ENCODE measurements at places on chromosomes 12 and 14.

GRCh38 chr12:118330421-118331018 lies 42.2 kb downstream of the TAOK3 start:
- H3K27ac ChIP-seq, result no peak overlapping the region
- no peaks in the 10 kb centered on the region for H3K4me1 ChIP-seq
- H3K27me3 ChIP-seq, result no peaks in the 10 kb centered on the region

GRCh38 chr14:22303589-22304195 lies 285.3 kb downstream of the DAD1 start:
- H3K27me3 ChIP-seq, result no peaks in the 10 kb centered on the region
- no peaks in the 10 kb centered on the region for H3K4me1 ChIP-seq
- H3K36me3 ChIP-seq, result no peaks in the 10 kb centered on the region
- no peak overlapping the region for H3K4me3 ChIP-seq
- DNase-seq, result no peak
- H3K27ac ChIP-seq, result no peak overlapping the region

- H3K27me3 ChIP-seq, result no peaks in the 10 kb centered on the region
- no peaks in the 10 kb centered on the region for H3K4me1 ChIP-seq
- H3K4me3 ChIP-seq, result no peak overlapping the region
- DNase-seq, result no peak
Observed at GRCh38 chr14:88852632-88853031, 28.2 kb downstream of the TTC8 start.

DNA sequence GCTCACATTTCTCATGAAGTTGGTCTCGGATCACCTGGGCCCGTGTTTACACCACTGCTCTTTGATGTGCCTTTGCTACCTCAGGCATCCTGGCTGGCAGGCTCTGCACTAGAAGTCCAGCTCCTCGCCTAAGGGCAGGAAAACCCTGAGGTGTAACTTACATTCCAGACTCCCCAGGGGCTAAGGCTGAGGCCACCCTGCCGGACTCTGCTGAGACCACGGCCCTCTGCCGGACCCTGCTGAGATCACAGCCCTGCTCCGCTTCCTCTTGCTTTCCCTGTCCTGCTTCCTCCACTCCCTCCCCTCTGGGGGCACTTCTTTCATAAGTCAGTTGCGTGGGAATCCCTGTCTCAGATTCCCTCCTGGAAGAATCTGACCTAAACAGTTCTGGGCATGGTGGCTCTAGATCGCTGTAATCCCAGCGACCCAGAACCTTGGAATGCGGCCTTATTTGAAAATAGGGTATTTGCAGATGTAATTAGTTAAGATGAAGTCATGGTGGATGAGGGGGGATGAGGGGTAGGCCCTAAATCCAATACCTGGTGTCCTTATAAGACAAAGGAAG lies 17.2 kb downstream of the RILPL1 start:
- H3K27me3 ChIP-seq, result no peaks in the 10 kb centered on the region
- DNase-seq, result no peak
- H3K4me1 ChIP-seq, result no peaks in the 10 kb centered on the region
- no peaks in the 10 kb centered on the region for H3K36me3 ChIP-seq
- no peak overlapping the region for H3K4me3 ChIP-seq
- peak overlapping the region; percentile 52 for H3K27ac ChIP-seq

- no peaks in the 10 kb centered on the region for H3K27me3 ChIP-seq
- no peak overlapping the region for H3K4me3 ChIP-seq
- no peak for DNase-seq
- no peaks in the 10 kb centered on the region for H3K4me1 ChIP-seq
- no peaks in the 10 kb centered on the region for H3K36me3 ChIP-seq
Observed at GRCh38 chr12:80752464-80752863, 35.8 kb downstream of the MYF5 start.

DNA sequence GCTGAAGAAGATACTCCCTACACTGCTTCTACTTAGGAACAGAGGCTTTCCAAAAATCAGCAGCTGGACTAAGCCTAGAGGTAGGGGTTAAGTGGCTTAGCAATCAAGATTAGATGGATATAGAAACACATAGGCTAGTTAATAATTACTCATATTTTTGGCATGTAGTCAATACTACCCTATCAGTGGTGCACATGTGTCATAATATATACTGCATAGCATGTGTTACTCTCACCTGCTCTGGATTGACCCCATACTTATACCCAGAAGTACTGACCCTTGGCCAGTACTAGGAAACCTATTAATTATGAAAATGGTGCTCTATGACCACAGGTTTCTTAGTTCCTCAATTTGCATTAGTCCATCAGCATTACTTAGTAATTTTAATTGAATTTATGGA lies 528.4 kb upstream of the LMO3 start:
- H3K4me3 ChIP-seq, result no peak overlapping the region
- H3K36me3 ChIP-seq, result no peaks in the 10 kb centered on the region
- no peaks in the 10 kb centered on the region for H3K4me1 ChIP-seq
- H3K27me3 ChIP-seq, result no peaks in the 10 kb centered on the region

- DNase-seq, result no peak
- H3K36me3 ChIP-seq, result no peaks in the 10 kb centered on the region
- H3K27me3 ChIP-seq, result no peaks in the 10 kb centered on the region
- H3K4me1 ChIP-seq, result no peaks in the 10 kb centered on the region
- H3K27ac ChIP-seq, result no peak overlapping the region
- H3K4me3 ChIP-seq, result no peak overlapping the region
Observed at GRCh38 chr12:103431950-103432349, 63.8 kb downstream of the C12orf42 start.

DNA sequence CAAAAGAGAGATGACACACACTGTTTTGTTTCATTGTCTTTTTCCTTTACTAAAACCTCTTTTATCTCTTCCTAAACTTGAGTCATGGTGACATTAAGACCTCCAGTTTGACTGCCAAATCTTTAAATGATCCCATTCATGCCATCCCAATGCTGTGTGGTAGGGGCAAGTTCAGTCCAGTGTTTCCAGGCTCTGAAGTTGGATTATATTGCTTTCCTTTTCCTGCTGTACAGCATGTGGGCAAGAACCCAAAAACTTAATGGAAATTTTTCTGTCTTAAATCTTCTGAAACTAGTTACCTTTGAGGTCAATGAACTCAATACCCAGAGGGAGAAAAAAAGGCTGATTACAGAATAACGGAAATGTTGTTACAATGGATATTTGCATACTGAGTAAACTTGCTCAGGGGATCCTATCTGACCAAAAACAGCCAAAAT lies 187.1 kb upstream of the FAR2 start:
- no peak overlapping the region for H3K4me3 ChIP-seq
- no peaks in the 10 kb centered on the region for H3K4me1 ChIP-seq
- no peaks in the 10 kb centered on the region for H3K36me3 ChIP-seq
- peak overlapping the region; percentile 30 for H3K27ac ChIP-seq

- H3K4me1 ChIP-seq, result no peaks in the 10 kb centered on the region
- H3K27me3 ChIP-seq, result no peaks in the 10 kb centered on the region
- H3K36me3 ChIP-seq, result no peaks in the 10 kb centered on the region
Observed at GRCh38 chr12:119989361-119989730, 310 bp downstream of the BICDL1 start.

DNA sequence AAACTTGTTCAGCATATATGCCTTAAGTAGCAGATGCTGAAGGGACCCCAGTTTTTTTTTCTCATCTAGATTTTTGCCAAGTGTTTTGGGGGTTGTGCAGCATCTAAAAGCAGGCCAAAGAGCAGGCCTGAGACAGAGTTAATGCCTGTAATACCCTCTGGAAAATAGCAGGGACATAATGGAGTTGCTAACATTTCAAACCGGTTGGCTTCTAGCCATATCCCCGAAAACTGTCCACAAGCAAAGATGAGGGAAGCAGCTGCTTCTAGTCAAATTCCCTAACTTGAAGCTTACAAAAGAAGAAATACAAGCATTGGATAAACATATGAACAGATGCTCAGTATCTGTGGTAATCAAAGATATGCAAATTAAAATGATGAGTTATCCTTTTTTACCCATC lies 52.1 kb upstream of the AEBP2 start:
- H3K4me3 ChIP-seq, result no peak overlapping the region
- no peaks in the 10 kb centered on the region for H3K27me3 ChIP-seq
- no peak overlapping the region for H3K27ac ChIP-seq
- H3K4me1 ChIP-seq, result no peaks in the 10 kb centered on the region
- no peak for DNase-seq
- no peaks in the 10 kb centered on the region for H3K36me3 ChIP-seq

DNA sequence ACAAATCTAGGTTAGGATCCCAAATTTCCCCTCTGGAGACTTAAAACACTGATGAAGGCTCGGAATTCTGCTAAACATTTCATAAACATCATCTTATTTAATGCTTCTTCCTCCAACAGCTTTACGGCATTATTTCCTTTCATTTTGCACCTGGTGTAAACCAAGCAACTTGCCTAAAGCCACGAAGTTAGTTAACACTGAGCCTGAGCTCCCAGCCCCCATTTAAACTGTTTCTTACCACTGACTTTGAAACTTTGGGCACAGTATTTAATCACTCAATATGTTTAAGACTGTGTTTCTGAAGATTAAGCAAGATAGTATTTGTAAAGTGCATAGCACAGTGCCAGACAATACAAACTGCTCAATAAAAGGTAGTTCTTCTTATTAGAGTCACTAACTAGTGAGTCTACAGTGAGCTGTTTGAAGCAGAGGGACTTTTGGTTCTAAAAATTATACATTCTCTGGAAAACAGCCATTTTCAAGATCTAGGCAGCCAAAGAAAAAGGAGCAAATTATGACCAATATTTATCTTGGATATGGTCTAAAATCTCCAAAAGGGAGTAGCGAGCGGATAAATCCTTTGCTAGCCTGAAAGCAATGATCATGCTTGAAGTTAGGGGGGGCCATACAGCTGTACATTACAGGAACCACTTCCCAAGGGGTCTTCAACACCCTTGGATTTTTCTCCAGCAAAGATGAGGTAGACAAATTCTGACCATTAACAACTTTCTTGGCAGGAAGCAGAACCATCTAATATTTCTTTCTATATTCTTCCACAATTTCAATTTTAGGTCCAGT lies 4.0 kb downstream of the EGLN3 start:
- no peak for DNase-seq
- no peak overlapping the region for H3K4me3 ChIP-seq
- no peaks in the 10 kb centered on the region for H3K27me3 ChIP-seq
- no peak overlapping the region for H3K27ac ChIP-seq
- H3K36me3 ChIP-seq, result no peaks in the 10 kb centered on the region

- no peak overlapping the region for H3K4me3 ChIP-seq
- H3K27ac ChIP-seq, result no peak overlapping the region
- no peaks in the 10 kb centered on the region for H3K36me3 ChIP-seq
- no peaks in the 10 kb centered on the region for H3K27me3 ChIP-seq
Observed at GRCh38 chr12:114655934-114656749, 27.8 kb downstream of the TBX3 start.

- H3K36me3 ChIP-seq, result no peaks in the 10 kb centered on the region
- no peak for DNase-seq
- no peak overlapping the region for H3K27ac ChIP-seq
- no peaks in the 10 kb centered on the region for H3K4me1 ChIP-seq
- no peak overlapping the region for H3K4me3 ChIP-seq
Observed at GRCh38 chr12:119024356-119024755, 43.0 kb downstream of the SRRM4 start.

GRCh38 chr12:12156828-12157227 lies 86.1 kb downstream of the BCL2L14 start:
- no peaks in the 10 kb centered on the region for H3K4me1 ChIP-seq
- H3K36me3 ChIP-seq, result no peaks in the 10 kb centered on the region
- H3K4me3 ChIP-seq, result no peak overlapping the region
- no peak for DNase-seq
- H3K27me3 ChIP-seq, result no peaks in the 10 kb centered on the region

DNA sequence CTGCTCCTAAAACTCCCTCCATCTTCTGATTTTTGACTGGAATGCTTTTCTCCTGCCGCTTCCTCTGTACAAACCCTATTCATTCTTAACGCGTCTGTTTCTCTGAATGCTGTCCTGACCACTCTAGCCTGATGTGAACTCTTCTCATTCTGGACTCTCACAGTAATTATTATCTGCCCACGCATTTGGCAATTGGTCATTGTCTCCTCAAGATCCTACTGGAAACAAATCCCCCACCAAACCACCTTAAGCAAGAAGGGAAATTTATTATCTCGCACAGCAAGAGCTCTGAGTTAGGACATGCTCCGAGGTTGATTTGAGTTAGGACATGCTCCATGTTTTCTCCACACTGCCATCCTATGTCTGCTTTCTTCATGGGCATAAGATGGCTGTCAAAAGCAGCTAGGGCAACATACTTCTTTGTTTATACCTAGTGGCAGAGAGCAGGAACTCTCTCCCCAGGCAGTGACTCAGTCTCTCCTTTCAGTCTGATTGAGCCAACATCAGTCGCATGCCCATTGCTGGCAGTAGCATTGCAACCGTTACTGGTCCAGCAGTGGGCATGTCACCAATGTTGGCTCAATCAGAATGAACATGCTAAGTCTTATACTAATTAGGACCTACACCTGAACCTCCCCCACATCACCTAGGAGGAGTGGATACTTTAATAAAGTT lies 102.2 kb downstream of the SSPN start:
- H3K4me1 ChIP-seq, result no peaks in the 10 kb centered on the region
- DNase-seq, result no peak
- H3K27me3 ChIP-seq, result no peaks in the 10 kb centered on the region
- no peaks in the 10 kb centered on the region for H3K36me3 ChIP-seq
- peak overlapping the region; percentile 90 for H3K27ac ChIP-seq

GRCh38 chr12:509500-509899 lies 49.8 kb downstream of the B4GALNT3 start:
- H3K27ac ChIP-seq, result no peak overlapping the region
- H3K4me3 ChIP-seq, result no peak overlapping the region
- no peaks in the 10 kb centered on the region for H3K36me3 ChIP-seq
- no peaks in the 10 kb centered on the region for H3K27me3 ChIP-seq
- DNase-seq, result no peak

GRCh38 chr12:19199332-19199731 lies 69.8 kb downstream of the PLEKHA5 start:
- no peaks in the 10 kb centered on the region for H3K27me3 ChIP-seq
- H3K36me3 ChIP-seq, result no peaks in the 10 kb centered on the region
- no peaks in the 10 kb centered on the region for H3K4me1 ChIP-seq
- no peak for DNase-seq
- H3K4me3 ChIP-seq, result no peak overlapping the region

DNA sequence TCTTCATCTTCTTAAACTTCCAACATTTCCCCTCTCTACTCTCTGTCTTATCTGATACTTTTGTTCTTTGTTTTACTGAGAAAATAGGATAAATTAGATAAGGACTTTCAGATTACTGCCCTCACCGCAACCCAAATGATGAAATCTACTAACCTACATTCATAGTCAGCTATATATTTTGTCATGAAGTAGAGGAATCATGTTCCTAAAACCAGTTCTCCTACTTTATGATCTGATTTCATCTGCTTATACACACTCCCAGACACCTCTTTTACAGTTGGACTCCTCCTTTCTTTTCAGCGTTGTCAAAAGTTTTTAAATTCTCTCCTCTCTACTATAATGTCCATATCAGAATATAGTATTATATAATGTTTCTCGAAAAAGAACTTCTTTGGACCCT lies 29.7 kb downstream of the MGAT4C start:
- no peaks in the 10 kb centered on the region for H3K27me3 ChIP-seq
- no peak overlapping the region for H3K4me3 ChIP-seq
- no peaks in the 10 kb centered on the region for H3K36me3 ChIP-seq
- no peak overlapping the region for H3K27ac ChIP-seq
- DNase-seq, result no peak
- H3K4me1 ChIP-seq, result no peaks in the 10 kb centered on the region

GRCh38 chr14:73713206-73713802 lies 880 bp downstream of the PNMA1 start:
- no peaks in the 10 kb centered on the region for H3K36me3 ChIP-seq
- peaks cover 12% of the 10 kb centered on the region for H3K4me1 ChIP-seq
- peak; percentile 44 for DNase-seq
- H3K27ac ChIP-seq, result peak overlapping the region; percentile 88

GRCh38 chr12:3032161-3032560 lies 45.0 kb upstream of the TSPAN9 start:
- no peaks in the 10 kb centered on the region for H3K36me3 ChIP-seq
- H3K27me3 ChIP-seq, result no peaks in the 10 kb centered on the region
- no peak overlapping the region for H3K27ac ChIP-seq
- H3K4me1 ChIP-seq, result no peaks in the 10 kb centered on the region
- H3K4me3 ChIP-seq, result no peak overlapping the region

Measured in breast epithelium (tissue), 4 donors.